ENCODE measurements at places on chromosomes 4 and X. TPM values are rescaled to one million over a fixed set of nuclear protein-coding genes. Genes with fewer than 3 reads are reported as not detected.

The AMTN gene
- total RNA-seq: not detected

The BANK1 gene
- total RNA-seq: 0.16 TPM

The VGLL1 gene
- total RNA-seq: not detected

The NCAPG gene
- 58.2 TPM for total RNA-seq

DNA sequence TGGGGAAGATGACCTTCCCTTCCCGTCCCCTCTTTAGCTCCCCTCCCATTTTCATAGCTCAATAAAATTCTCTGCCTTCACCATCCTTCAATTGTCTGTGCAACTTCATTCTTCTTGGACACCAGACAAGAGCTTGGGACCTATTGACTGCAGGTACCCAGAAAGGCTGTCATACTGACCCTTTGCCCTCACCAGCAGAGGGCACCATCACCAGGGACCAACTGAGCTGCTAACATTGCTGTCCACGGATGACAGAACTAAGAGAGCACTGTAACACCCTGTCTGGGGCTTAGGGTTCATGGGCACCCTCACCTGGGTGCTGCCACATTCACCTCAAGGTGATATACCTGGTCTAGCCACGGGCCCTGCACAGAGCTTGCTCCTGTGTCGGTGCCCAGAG, 141.3 kb upstream of the VCX3B start:
- H3K36me3 ChIP-seq: no peaks in the 10 kb centered on the region
- no peak overlapping the region for H3K27ac ChIP-seq
- H3K27me3 ChIP-seq: no peaks in the 10 kb centered on the region
- H3K4me1 ChIP-seq: no peaks in the 10 kb centered on the region
- no peak overlapping the region for H3K4me3 ChIP-seq

GRCh38 chr4:13876131-13876530, 248.6 kb upstream of the BOD1L1 start:
- no peak for DNase-seq
- H3K36me3 ChIP-seq: no peaks in the 10 kb centered on the region
- H3K4me3 ChIP-seq: no peak overlapping the region
- H3K27ac ChIP-seq: no peak overlapping the region
- no peaks in the 10 kb centered on the region for H3K27me3 ChIP-seq

DNA sequence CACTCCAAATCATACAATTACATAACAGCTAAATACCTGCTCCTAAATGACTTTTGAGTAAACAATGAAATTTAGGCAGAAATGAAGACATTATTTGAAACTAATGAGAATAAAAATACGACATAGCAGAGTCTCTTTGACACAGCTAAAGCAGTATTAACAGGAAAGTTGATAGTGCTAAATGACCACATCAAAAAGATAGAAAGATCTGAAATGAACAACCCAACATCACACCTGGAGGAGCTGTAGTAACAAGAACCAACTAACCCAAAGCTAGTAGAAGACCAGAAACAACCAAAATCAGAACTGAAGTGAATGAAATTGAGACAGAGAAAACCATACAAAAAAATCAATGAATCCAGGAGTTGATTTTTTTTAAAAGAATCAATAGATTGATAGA, 257.8 kb downstream of the ARAP2 start:
- no peak overlapping the region for H3K4me3 ChIP-seq
- H3K27me3 ChIP-seq: peaks cover 8% of the 10 kb centered on the region
- H3K27ac ChIP-seq: no peak overlapping the region

DNA sequence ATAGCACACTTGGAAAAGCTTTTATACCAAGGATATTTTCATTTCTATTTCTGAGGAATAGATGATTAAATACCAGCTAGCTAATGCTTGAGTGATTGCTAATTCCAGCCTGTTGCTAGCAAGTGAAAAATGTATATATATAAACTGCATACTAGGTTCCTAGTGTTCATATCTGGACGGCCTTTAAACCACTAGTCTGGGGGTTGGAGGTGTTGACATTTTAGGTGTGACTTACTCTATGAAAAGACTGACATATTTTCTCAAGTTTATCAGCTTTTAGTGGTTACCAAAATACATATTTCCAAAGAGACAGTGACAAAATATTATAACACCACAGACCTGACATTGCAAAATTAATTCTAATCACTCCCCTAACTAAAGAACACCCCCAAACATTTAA, 44.7 kb downstream of the MTMR8 start:
- H3K27ac ChIP-seq: no peak overlapping the region
- peaks cover 38% of the 10 kb centered on the region for H3K36me3 ChIP-seq
- peaks cover 1% of the 10 kb centered on the region for H3K4me1 ChIP-seq
- DNase-seq: no peak

- peaks cover 13% of the 10 kb centered on the region for H3K4me1 ChIP-seq
- H3K27me3 ChIP-seq: no peaks in the 10 kb centered on the region
- no peak overlapping the region for H3K4me3 ChIP-seq
- peaks cover 6% of the 10 kb centered on the region for H3K36me3 ChIP-seq
Measured at GRCh38 chr4:25926462-25926861, 12.4 kb downstream of the SMIM20 start.

Measured in activated T-helper 2 cell treated with anti-CD3 and anti-CD28 coated beads, Interferon-gamma antibody, Interleukin-2, Interleukin-4, amounts not matched to agents 10 μg/mL and 5 μg/mL and 100 μg/mL, durations not matched to agents 14 hours and 24 hours and 36 hours (primary cell).